ENCODE measurements at places on chromosomes 4 and X.

- DNase-seq, result no peak
Observed at GRCh38 chr4:16884673-16885460, 13.6 kb downstream of the LDB2 start.

DNA sequence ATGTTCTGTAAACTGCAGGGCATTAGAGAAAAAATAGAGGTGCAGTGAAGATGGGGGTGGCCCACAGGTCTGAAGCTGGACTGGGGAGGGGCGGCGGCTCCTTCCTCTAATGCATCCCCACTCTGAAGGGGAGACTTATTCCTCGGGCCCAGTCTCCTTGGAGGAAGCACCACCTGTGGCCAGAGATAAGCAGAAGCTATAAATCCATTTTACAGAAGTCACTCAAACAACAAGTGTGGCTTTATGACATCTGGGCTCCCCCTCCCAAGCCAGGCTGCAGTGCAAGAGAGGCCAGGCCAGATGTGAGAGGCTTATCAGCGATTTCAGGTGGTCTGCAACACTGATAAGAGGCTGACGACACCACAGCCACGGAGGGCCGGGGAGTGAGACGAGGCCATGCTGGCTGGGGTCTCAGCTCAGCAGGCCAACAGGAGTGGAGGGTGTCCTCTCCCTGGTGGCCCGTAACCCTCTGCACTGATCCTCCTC is 15.8 kb downstream of the CYTL1 start:
- no peak for DNase-seq

GRCh38 chrX:100819534-100819836 is 706 bp upstream of the CSTF2 start:
- DNase-seq, result no peak

- no peak for DNase-seq
Observed at GRCh38 chr4:147586032-147586431, 31.2 kb upstream of the TMEM184C start.

GRCh38 chr4:22668301-22668700 is 24.4 kb upstream of the GBA3 start:
- DNase-seq, result no peak

GRCh38 chrX:55074851-55075467 is at the start of gene PAGE2B:
Gene PAGE2B, plus strand, starts transcription at chrX:55075030. Its CDS starts 1,012 bp downstream, at chrX:55076042.
- no peak for DNase-seq

DNA sequence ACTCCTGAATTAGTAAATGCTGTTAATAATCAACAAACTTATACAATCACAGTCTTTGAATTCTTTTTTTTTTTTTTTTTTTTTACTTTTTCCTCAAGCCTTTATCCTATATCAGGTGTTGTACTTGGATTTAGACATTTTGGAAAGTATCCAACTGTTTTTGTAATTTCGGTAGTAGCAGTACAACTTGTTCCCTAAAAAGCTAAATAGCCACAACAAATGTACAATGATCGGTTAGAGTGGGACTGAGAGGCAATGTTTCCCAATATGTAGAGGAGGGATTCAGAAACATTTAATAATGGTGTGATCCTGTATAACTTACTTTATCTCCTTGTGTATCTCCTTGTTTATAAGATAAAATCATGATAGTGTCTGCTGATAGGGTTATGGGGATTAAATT is 343.1 kb downstream of the GRID2 start:
- DNase-seq, result no peak

- no peak for DNase-seq
Observed at GRCh38 chrX:70636218-70636617, 191.6 kb downstream of the DLG3 start.

- DNase-seq, result no peak
Observed at GRCh38 chr4:176444741-176445140, 125.0 kb downstream of the SPCS3 start.

GRCh38 chrX:13690836-13691235 is 1.9 kb downstream of the RAB9A start:
- DNase-seq, result no peak

- no peak for DNase-seq
Observed at GRCh38 chrX:132692526-132692925, 203.7 kb upstream of the MBNL3 start.

DNA sequence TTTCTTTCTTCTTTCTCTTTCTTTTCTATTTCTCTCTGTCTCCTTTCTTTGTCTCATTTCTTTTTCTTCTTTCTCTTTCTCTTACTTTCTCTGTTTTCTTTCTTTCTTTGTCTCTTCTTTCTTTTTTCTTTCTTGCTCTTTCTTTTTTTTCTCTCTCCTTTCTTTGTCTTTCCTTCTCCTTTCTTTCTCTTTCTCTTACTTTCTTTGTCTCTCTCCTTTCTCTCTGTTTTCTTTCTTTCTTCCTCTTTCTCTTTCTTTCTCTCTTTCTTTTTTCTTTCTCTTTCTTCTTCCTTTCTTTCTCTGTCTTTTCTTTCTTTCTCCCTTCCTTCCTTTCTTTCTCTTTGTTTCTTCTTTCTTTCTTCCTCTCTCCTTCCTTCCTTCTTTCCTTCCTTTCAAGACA is 184.8 kb downstream of the CRLF2 start:
- no peak for DNase-seq

DNA sequence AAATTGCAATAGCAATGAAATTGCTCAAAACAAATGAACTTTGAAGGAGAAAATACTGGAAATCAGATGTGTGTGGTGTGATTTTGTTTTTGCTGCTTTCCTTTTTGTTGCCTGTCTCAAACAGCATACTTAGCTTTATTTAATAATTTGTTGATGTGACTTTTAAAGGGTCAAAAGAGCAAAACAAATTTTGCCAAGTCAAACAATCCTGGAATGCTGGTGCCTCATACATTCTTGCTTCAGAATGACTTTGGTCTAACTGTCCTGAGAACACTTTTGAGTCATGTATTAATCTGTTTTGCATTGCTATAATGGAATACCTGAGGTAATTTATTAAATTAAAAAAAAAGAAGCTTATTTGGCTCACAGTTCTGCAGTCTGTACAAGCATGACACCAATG is 3.4 kb downstream of the PF4V1 start:
- no peak for DNase-seq

- DNase-seq, result no peak
Observed at GRCh38 chr4:13984991-13985800, 357.7 kb upstream of the BOD1L1 start.

- no peak for DNase-seq
Observed at GRCh38 chr4:124206779-124207605, 505.5 kb downstream of the ANKRD50 start.

DNA sequence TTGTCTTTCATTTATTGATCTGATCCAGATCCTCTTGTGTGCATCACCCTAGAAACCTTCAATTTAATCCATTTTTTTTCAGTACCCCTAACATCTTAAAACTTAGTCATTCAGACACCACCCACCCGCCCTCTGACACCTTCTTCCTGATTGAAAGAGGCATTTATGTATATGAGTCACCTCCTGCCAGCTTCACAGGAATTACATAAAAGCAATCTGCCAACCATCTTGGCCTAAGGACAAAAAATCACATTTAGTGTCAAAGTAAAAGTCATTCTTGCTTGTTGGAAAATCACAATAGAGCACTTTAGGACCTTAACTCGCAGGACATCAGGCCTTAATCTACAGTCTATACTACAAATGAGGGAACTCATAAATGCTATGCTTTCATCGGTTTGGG is 52.1 kb downstream of the NDST3 start:
- no peak for DNase-seq

DNA sequence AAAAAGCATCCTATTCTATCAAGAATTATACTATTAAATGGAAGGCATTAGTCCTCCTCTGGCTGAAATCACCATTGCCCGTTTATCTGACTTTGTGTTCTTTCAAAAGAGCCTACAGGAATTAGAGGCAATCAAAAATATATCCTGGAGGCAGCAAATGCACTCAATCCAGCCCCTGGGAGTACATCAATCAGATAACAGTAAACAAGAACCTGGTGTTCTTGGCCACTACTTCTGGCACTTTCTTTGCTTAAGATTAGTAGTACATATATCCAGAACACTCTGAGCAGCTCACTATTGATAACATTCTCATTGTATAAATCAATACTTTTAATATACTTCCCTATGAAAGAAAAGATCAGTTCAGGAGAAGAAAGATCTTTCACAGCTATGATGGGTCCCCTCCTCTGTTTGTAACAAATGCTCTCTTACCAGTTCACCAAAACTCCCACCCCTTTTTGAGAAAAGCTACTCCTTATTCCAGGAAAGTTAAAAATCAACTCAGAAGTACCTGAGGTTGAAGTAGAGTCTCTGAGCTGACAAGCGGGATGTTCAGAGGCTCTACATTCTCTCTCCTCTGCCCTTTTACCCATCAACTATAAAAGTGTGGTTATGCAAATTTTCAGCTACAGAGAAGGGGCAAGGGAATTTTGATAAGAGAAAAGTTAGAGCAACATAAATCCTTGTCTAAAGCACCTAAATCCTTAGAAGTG is 176.0 kb downstream of the COX18 start:
- DNase-seq, result no peak

- no peak for DNase-seq
Observed at GRCh38 chrX:150094996-150095395, 156.7 kb upstream of the EOLA2 start.

- DNase-seq, result no peak
Observed at GRCh38 chr4:165751882-165752281, 121.2 kb upstream of the TLL1 start.
